ENCODE measurements at places on chromosomes 1 and 21.

DNA sequence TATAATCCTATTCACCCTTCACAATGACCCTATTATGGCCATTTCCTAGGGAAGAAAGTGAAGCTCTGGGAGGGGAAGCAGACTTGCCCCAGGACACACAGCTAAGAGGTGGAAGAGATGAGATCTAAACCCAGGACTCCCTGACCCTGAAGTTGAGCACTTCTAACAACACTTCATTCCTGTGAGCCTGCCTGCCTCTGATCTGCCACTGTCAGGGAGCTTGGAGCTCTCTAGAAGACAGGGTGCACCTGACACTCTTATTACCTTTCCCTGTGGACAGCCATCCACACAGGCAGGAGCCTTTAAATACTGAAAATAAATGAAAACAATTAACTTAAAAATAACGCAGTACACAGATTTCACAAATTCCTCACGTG, 599 bp downstream of the MKNK1 start:
- DNase-seq: no peak

DNA sequence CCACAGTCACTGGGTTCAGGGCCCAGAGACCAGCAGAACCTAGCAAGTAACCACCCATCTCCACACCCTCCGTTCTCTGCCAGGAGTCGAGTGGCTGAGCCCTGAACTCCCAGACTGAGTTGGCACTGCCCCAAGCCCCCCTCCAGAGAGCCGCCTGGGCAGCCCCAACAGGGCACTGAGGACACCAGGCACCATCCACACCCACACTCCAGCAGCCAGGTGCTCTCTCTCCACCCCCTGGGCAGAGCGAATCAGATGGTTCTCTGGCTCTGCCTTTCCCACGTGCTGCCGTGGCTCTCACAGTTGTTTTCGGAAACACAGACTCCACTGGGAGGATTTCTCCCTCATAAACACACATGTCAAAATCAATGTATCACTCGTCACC, 13.6 kb downstream of the WDR4 start:
- no peak for DNase-seq

- DNase-seq: no peak
Observed at GRCh38 chr1:47650611-47651010, 212.8 kb downstream of the FOXD2 start.

GRCh38 chr1:150015651-150016131, 5.2 kb upstream of the OTUD7B start:
- no peak for DNase-seq
